ENCODE measurements at places on chromosomes 6 and 20.

DNA sequence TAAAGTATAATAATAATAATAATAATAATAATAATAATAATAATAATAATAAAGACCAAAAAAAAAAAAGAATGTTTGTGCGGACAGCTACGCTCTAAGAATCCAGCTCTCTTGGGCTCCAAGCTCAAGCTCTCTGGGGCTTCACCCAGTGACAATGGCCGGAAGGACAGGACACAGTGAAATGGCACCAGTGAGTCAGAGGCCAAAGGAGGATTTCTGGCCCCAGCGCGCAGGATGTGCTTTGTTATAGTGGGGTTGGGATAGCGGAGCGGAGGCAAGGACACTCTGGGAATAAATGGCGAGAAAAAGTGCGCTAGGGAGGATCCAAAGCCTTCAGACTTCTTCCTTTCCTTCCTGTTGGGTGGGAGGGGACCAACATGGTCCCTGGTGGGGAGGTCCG, 38.2 kb downstream of the HLA-A start:
- no peak for DNase-seq

DNA sequence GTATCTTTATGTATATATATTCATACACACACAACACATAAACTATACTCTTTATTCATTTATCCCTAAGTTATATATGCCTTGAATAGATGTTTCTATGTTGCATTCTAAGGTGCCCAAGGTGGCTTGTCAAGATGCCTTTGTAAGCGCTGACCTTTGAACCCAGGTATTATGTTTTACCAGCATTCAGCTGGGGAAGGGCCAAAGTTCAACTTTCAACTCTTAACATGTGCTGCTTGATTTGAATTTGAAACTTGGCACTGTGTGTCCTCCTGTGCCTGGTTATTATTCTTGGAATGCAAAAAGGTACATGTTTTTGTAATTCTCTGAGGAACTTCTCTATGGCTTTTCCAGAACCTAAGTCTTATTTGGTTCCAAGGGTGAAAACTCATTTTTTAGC, 146.5 kb downstream of the EDN1 start:
- DNase-seq, result no peak

DNA sequence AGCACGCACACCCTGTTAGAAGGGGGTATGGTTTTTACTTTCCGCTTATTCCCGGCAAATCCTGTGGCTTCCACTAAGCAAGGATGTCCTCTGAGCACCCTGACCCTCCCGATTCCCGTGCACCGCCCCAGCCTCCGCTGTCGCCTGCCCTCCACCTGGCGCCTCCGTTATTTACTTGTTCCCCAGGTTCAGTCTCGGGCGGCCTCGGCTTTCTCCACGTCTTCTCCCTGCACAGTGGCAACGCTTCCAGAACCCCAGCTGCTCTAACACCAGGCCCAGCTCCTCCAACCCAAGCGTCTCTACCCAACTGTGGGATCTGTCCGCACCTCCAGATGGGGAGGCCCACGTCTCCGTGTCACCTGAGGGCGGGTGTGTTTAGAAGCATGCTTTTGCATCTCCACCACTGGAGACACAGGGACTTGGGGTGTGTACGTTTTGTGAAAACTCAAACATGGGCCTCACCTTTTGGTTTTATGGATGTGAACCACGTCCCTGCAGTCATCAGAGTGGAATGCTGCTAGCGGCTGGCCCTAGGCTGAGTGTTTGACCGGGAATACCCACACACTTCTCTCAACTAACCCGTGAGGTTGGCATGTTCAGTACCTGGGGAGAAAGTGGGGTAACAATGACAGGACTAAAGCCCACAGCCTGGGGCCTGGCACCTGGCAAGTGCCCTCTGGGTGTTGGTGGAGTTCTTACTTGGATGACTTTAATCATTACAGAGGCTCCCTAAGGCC, 79.9 kb downstream of the THBS2 start:
- no peak for DNase-seq

DNA sequence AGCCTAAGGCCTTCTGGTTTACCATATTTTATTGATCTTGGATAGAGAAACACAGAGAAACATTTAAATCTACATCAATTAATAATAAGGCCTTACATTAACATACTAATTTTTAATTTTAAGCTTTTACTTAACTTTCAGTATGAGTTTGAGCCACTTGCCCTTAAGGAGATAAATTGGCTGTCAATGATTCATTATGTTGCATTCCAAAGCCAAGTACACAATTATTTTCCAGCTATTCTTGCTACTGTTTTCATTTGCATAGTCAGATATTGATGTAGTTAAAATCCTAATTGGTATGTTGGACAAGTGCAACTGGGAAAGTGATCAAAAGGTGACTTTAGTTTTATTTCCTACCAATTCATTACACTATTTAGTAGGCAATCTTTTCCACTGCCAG, 58.2 kb downstream of the MOCS1 start:
- DNase-seq, result no peak

- DNase-seq, result peak; percentile 85
These were observed 186.3 kb downstream of the ADGB start for GRCh38 chr6:146785001-146785585.

DNA sequence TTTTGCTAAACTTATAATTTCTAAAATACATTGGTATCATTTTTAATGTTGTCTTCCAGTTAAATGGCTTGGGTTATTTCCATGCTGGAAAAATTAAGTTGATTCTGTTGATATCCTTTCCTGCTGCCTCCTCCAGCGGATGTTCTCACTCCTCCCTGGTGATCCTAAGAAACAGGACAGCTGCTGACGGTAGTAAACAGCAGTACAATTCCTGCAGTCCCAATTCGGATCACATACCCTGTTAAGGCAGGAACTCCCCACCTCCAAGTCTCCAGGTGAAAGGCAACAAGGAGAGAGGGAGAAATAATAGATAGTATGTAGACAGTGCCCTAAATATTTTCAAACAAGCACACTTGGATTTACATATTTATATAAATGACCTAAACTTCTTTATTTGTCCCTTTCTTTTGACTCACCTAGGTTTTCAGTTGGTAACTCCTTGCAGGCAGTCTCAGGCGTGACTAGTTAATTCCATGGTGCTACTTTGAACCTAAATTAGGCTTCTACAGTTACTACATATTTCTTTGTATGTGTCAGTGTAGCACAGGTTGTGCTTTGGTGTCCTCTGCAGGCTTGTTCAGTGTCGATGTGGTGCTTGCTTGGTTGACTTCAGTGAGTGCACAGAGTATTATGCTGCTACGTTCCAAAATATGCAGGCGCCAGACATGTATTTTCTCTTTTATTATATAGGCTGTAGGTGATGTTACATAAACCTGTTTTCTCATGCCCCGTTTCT, 126.0 kb downstream of the ADGRB3 start:
- DNase-seq, result no peak

DNA sequence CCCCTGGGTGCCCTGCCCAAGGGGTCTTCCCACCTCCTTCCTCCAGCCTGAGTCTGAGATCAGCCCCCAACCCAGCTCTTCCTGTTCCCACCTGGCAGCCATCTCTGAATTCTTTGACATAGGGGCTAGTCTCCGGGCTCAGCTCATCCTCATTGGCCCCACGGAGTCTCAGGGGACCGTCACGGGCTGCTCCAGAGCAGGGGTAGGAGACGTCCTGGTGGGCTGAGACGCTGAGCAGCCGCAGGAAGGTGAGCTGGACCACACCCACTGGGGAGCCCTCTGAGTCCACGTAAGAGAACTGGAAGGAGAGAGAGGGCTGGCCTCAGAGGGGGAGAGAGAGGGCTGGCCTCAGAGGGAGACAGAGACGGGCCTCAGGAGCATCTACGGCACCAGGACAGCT, 28.1 kb downstream of the COL11A2 start:
- no peak for DNase-seq

DNA sequence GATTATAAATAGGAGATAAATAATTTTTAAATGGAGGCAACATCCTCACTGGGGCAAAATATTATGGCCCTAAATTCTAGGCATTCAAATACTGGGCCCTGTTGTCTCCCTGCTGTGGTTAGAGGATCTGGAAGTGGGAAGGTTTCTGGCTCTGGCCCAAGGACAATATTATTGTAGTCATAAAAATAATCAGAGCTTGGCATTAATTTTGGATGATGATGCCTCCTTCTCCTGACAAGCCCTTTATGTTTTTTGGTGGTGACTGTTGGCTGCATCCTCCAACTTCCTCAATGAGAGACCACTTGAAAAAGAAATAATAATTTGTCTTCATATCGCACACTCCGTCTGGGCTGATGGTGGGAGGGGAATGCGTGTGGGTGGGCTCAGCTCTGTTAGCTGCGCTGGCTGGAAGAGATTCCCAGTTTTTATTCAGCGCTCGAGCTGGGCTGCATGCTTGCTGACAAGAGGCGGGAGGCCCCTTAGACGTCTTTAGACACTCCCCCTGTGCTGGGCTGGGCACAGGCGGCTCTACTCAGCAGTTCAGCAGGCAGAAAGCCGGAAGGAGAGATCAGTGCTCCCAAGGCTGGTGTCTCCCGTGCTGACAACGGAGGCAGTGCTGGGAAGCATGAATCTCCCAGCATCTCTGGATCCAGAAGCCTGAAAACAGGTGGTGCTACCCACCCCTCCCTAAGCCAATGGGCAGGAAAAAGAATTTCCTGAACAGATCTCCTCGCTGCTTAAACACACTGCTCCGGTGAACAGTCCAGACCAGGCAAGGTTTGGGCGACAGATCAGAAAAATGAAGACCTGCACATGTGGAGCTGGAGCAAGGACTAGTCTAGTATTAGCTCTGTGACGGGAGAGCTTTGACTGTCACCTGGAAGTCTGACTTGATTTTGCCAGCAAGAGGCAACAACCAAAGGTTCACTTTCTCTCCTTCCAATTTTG, 97.7 kb downstream of the SYCP2 start:
- peak; percentile 91 for DNase-seq

GRCh38 chr6:167255918-167256553, 35.1 kb upstream of the UNC93A start:
- DNase-seq, result no peak

DNA sequence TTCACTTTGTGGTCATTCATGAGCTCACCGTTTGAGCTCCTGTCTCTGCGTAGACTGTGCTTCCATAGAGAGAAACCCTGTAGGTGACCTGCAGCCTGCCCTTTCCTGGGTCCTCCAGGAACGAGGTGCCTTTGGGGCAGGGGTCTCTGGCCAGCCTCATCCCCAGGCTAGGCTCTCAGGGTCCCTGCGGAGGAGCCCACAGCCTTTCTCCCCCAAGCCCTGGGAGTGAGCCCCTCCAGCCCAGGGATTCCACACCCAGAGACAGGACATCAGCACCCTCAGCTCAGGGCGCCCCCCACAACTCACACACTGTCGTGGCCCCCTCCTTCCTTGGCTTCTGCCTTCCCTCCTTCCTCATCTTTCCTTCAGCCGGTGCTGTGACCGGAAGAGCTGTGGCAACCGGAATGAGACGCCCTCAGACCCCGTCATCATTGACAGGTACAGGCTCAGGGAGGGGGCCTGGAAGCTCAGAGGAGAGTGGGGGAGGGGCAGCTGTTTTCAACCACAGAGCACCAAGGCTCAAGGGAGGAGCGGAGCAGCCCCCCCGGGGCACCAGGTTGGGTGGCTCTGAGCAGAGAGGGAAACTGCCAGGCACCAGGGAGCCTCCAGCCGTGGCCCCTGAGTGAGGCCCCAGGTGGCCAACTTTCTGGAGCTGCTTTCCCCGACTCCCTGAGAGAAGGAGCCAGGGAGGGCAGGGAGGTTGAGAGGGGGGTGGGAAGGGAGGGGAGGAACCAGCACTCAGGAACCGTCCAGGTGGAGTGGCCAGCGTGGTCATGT, 16.8 kb downstream of the EBF4 start:
- DNase-seq, result no peak

GRCh38 chr20:45346291-45346718, 1.9 kb downstream of the SDC4 start:
- no peak for DNase-seq

- DNase-seq, result peak; percentile 34
These were observed 1.0 kb downstream of the PXDC1 start for GRCh38 chr6:3750317-3751076.

GRCh38 chr6:103140308-103141027, 1719.3 kb downstream of the HACE1 start:
- no peak for DNase-seq

GRCh38 chr6:163634211-163635171, 220.0 kb downstream of the QKI start:
- no peak for DNase-seq

- DNase-seq, result peak; percentile 6
These were observed 330.5 kb downstream of the TFAP2A start for GRCh38 chr6:10084111-10084986.

GRCh38 chr20:58241766-58242465, 13.5 kb upstream of the ANKRD60 start:
- DNase-seq, result no peak

DNA sequence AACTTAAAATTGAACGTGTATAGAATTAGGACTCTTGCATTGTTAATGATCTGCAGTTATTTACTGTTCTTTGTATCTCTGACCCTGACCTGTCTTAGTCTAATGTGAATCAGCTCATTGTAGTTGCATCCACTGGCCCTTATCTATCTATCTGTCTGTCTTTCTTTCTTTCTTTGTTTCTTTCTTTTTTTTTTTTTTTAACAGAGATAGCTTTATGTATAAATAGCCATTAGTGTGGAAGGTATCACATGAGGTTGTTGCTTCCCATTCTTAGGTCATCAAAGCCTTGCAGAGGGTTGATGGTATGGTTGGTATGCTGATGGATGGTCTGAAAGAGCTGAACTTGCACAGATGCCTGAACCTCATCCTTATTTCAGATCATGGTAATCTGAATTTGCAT, 59.9 kb downstream of the ENPP1 start:
- DNase-seq, result no peak

DNA sequence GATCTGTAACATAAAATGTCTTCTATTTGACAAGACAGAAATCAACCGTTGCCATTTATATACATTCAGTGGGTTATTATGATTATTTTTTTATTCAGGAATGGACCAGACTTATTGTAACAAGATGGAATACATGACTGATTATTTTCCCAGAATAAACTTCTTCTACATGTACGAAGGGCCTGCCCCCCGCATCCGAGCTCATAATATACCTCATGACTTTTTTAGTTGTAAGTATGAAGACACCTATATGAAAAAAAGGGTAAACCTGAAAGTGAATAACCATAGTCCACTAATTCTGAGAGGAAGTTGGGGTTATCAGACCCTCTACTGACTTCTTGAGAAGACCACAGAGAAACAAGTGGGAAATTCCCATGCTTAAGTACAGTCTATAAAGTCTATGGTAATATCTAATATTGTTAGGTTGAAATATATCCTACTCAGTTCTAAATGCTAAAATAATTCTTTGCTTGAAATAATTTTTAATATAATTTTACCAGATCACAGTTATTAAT, 15.9 kb downstream of the OR2A4 start:
- DNase-seq, result no peak

GRCh38 chr6:142356884-142357225, 55.0 kb downstream of the ADGRG6 start:
- no peak for DNase-seq

GRCh38 chr6:14819840-14820420, 425.9 kb upstream of the JARID2 start:
- no peak for DNase-seq

All from NCI-H1417 (cell line).